ENCODE measurements at places on chromosomes 6 and 20. TPM values are rescaled to one million over a fixed set of nuclear protein-coding genes. Genes with fewer than 3 reads are reported as not detected.
A peak's percentile ranks its signal among the peaks of the same experiment; 100 is the strongest.

PACSIN1 gene
- total RNA-seq: not detected

RSPH9 gene
- total RNA-seq: 0.09 TPM

SUMO4 gene
- total RNA-seq: 4.1 TPM

BCAS4 gene
- total RNA-seq: 3.6 TPM

TGM3 gene
- not detected for total RNA-seq

TSHZ2 gene
- 41.1 TPM for total RNA-seq

BHLHE23 gene
- not detected for total RNA-seq

ATXN1 gene
- 30.8 TPM for total RNA-seq

- no peak for DNase-seq
Measured at GRCh38 chr20:38253571-38253970, 7.0 kb downstream of the KIAA1755 start.

GRCh38 chr6:7073821-7074525 lies 33.8 kb upstream of the RREB1 start:
- DNase-seq: no peak

DNA sequence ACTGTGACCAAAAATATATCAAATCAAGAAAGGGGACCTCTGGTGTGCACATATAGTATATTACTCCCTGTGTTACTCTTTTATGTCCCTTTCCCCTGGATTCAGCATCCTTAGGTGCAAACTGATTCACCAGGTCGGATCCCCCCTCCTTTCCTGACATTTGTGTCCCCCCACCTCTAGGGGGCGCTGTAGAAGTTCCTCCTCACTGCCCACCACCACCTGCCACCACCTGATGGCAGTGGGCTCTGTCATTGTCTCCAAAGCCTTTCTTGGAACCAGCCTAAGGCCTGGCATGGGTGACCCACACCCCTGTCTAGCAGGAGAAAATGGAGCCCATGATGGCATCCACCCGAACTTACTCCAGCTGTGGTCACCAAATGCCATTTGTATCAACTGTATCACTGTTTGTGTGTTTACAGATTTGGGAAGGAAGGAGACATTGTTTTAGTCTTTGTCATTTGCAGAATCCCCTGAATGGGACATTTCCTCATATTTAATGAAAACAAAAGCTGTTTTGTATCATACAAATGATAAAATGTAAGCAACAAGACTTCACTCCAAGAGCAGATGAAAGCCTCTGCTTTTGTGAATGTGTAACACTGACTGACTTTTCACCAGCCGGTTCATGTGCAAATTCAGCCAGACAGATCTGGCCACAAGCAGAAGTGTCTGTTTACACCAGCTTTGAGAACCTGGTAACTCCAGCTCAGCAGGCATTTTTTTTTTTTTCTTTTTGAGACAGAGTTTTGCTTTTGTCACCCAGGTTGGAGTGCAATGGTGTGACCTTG lies 66.2 kb downstream of the ARMC2 start:
- no peak for DNase-seq

DNA sequence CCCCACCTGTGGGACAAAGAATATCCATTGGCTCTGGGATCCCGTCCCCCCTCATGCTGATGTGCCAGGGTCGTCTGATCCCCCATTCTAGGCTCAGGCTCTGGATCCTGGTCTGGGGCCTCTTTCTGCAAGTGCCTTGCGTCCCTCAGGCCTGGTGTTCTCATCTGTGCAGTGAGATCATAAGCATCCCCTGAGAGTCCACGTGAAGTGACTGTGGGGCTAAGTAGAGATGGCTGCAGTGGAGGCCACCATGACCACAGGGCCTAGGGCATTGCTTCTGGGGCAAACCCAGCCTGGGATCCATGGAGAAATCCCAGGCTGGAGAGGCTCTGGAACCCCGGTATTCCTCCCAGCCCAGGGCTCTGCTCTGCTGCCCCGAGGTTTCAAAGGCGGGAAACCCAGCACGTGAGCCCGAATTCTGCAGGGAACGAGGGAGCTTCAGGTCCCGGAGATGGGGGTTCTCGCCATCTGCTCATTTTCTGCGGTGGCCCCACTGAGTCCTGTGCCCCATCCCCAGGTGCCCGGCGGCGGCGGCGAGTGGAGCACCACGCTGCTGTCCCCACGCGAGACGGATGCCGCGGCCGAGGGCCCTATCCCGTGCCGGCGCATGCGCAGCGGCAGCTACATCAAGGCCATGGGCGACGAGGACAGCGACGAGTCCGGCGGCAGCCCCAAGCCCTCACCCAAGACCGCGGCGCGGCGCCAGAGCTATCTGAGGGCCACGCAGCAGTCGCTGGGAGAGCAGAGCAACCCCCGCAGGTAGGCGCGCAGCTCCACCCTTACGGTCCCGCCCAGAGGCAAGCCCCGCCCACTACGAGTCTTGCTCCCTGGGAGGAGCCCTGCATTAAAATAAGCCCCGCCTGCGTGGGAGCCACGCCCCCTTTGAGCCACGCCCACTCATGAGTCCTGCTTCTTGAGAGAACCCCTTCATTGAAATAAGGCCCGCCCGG lies 105.5 kb upstream of the MYL9 start:
- peak; percentile 74 for DNase-seq

DNA sequence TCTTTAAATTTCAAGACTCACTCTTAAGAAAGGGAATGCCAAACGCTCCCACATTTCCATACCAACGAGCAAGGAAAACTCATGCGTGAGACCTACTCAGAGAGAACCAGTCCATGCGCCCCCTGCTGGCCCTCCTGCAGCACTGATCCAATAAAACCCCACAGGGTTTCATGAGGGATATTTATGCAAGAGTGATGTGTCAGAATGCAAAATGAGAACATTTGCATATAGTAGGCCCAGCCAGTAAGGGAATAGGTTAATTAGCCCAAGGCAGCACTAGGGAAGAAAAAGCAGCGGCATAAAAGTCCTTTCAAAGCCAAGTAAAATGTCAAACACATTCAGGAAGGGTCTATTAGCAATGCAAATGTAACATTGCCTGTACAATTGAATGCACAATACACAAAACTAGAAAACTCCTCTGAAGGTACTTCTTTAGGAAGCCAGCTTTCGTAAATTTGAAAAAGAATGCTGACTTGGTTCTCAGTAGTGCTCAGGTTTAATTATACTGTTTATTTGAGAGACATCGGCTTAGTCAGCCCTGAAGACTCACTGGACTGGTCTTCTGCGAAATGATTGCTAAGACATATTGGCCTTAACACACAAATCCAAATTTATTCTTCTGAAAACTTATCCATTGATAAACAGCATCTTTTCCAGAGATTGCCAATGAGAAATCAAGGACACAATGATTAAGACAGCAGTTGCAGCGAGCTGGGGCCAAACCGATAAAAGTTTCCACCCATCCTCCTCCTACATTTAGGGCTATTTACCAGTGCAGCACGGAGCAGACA lies 93.2 kb downstream of the GMPR start:
- DNase-seq: no peak

- DNase-seq: no peak
Measured at GRCh38 chr6:100184473-100184872, 190.4 kb upstream of the MCHR2 start.

- DNase-seq: no peak
Measured at GRCh38 chr6:16770701-16771569, 9.7 kb upstream of the ATXN1 start.

DNA sequence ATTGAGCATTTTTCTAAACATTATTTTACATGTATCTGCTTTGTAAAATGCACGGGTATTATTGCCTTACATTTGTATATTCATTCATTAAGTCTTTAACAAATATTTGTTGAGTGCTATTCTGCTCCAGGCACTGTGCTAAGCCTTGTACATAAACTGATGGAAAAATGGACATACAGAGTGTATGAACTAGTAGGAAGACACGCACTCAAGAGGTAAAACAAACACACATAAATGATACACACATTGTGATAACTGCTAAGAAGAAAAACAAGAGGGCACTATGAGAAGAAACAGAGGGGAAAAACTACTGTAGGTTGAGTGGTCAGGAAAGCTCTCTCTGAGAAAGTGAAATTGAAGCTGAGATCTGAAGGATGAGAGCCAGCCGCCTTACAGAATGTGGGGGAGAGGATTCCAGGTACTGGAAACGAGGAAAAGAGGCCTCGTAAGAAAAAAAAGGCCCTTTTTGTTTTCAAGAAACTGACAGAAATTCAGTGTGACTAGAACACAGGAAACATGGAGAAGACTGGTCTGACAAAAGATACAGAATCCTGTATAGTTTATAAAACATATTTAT lies 117.5 kb downstream of the EYA4 start:
- no peak for DNase-seq

- no peak for DNase-seq
Measured at GRCh38 chr6:148593813-148594170, 153.0 kb upstream of the UST start.

GRCh38 chr20:41715526-41715925 lies 97.3 kb upstream of the CHD6 start:
- DNase-seq: no peak

GRCh38 chr6:5422321-5422915 lies 161.1 kb downstream of the FARS2 start:
- no peak for DNase-seq

GRCh38 chr6:4997862-4998261 lies 6.0 kb downstream of the RPP40 start:
- no peak for DNase-seq

DNA sequence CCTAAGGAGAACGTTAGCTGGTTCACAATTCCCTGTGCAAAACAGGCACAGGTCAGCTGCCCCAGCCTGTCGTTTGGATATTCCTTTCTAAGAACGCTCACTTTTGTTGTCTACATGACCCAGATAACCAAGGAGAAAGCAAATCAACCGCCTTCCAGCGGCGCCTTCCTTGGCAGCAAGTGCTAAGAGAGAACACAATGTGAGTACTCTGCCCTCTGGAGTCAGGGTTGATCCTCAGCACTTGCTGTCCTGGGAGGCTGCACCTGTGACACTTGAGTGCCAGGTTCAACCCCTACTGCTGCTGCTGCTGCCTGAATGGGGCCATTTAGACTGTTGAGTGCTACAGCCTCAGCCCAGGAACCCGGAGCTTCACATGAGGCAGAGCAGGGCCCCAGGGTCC lies 36.8 kb downstream of the OVOL2 start:
- no peak for DNase-seq

GRCh38 chr6:164148788-164149187 lies 734.3 kb downstream of the QKI start:
- DNase-seq: no peak

- DNase-seq: no peak
Measured at GRCh38 chr6:39310542-39310941, 3.7 kb downstream of the KCNK17 start.

DNA sequence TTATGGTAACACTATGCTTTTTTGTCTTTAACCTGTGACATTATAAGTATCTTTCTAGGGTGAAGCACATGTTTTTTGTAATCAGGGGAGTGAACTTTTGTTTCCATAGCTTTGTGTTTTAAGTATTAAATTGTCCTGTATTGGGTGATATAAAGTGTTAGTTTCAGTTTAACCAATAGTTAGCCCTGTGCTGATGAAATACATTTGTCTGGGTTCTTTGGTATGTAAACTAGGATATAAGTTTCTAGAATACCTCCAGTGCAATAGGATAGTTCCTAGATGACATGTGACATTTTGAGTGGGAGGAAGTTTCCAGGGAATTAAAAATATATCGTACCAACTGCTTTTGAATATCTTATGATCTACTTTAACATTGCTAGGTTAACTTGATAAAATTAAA lies 611.0 kb upstream of the MARCKS start:
- DNase-seq: no peak

- DNase-seq: no peak
Measured at GRCh38 chr6:122758927-122759334, 20.6 kb upstream of the FABP7 start.

DNA sequence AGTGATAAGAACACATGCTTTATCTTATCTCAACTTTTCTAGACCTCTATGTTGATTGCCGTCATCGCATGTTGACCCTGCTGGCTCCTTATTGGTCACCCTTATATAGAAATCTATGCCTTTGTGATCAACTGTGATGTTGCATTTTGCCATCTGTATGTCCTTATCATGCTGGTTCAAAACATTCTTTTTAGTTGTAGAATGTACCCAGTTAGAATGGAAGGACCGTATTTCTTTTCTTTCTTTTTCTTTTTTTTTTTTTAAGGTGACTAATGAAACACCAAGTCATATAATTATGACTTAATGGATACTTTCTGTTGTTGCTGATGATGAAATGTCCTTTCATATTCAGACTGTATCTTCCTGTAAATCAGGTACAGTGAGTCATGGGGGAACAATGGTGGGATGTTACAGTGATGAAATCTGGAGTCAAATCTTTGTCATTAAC lies 145.9 kb upstream of the CITED2 start:
- DNase-seq: no peak

DNA sequence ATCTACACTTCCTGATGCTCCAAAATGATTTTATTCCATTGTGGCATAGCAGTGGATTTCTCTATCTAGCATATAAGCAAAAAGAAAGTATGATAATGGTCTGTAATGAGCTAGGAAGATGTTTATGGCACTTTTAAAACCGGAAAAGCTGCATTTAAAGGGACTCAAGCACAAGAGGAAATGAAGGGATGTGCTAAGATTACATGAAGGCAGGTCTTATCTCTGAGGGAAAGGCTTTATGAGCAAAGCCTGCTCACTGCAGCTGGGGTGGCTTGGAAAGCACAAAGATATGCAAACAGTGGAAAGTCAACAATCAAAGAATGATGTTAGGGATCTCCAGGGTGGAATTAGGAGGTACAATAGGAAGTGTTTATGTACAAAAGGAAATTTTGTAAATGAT lies 138.2 kb downstream of the TENT5A start:
- DNase-seq: no peak

DNA sequence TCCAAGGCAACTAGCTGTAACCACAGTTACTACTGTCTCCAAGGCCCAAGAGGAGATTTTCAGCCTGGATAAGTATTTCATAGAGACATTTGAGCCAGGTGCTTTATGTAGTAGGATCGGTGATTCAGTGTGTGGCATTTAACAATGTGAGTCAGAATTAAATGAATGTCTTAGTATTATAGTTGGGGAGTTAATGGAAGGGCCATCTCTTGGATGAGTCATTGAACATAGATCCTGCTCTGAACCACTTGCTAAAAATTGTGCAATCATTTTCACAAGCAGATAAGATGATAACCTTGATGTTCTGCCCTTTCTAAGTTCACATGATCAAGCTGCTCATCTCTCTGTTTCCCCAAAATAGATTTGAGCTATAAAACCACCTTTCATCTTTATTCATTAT lies 668.9 kb upstream of the CITED2 start:
- DNase-seq: no peak

DNA sequence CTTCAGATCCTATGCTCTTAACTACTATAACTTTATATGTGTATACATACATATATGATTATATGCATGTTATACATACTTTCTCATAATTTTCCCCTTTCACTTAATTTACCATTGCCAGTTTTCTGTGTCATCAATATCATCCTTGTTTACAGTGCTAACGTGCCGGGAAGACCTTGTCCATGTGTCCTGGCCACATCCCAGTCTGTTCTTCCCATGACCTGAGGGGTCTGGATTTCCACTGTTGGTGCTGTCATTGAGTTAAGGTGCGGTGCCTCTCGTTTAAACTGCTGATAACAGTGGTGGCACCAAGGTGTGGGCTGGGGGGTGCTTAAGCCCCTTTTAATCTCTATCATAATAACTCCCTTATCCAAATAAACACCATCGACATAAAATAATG lies 8.5 kb upstream of the SDCBP2 start:
- no peak for DNase-seq

GRCh38 chr6:167345960-167346359 lies 21.1 kb downstream of the TTLL2 start:
- no peak for DNase-seq

All from omental fat pad (tissue), 4 donors.